ENCODE measurements at places on chromosomes 4 and X.

- no peak for DNase-seq
These were observed 29.2 kb downstream of the NSG1 start for GRCh38 chr4:4415806-4416805.

DNA sequence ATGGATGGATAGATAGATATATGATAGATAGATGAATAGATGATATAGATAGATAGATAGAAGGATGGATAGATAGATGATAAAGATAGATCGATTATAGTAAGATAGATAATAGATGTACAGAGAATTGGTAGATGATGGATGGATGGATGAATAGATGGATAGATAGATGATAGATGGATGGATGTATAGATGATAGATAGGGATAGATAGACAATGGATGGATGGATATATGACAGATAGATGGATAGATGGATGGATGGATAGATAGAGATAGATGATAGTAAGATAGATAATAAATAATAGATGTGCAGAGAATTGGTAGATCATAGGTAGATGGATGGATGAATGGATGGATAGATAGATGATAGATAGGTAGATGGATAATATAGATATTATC is 12.2 kb downstream of the GYG2 start:
- DNase-seq, result no peak

- DNase-seq, result no peak
These were observed 745.8 kb upstream of the GALNTL6 start for GRCh38 chr4:171067422-171067821.

- no peak for DNase-seq
These were observed 169.9 kb downstream of the DCLK2 start for GRCh38 chr4:150248181-150248580.

DNA sequence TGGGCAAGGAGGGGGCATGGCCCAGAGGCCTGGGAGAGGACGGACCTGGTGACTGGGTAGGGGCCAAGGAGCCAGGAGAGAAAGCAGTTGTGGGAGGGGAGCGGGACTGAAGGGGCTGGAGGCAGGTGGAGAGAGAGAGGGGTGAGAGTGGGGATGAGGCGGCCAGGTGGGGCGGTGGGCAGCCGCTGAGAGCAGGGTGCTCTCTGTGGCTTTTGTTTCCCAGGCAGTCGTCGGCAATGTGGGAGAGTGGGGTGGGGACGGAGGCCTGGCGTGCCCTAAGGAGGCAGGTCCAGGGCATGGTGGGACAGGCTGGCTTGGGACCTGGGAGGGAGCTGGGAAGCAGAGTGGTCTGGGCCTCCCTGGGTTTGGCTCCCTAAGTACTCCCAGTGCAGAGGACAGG is 3.2 kb upstream of the ATP2B3 start:
- DNase-seq, result no peak

GRCh38 chr4:184439856-184440594 is 34.3 kb downstream of the IRF2 start:
- DNase-seq, result no peak

DNA sequence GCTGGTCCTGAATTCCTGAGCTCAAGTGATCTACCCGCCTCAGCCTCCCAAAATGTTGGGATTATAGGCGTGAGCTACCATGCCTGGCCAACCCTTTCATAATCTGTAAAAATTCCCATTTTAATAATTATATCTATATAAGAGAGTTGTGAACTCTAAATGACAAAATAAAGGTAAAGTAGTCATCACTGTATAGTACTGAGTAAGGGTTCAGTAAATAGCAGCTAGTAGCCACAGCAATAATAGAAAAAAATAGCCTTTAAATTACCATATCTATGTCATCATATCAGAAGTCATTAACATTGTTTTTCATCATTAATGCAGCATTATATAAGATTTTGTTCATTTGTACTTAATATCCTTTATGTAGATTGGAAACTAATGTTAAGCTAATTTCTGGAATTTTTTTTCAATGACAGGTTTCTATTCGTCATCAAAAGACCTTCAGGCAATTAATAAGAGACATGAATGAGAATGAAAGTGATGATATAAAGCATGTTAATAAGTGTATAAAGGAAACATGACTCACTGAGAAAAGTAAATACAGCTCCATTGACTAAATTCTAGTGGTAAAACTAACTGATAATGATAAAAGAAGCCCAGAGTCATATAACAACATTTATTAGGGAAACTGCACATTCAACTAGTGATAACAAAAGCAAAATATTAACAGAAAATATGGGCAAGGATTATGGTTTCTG is 85.9 kb upstream of the UGT8 start:
- DNase-seq, result no peak

GRCh38 chr4:84814094-84814750 is 152.3 kb downstream of the WDFY3 start:
- no peak for DNase-seq

GRCh38 chr4:17719106-17719505 is 62.3 kb downstream of the FAM184B start:
- no peak for DNase-seq

DNA sequence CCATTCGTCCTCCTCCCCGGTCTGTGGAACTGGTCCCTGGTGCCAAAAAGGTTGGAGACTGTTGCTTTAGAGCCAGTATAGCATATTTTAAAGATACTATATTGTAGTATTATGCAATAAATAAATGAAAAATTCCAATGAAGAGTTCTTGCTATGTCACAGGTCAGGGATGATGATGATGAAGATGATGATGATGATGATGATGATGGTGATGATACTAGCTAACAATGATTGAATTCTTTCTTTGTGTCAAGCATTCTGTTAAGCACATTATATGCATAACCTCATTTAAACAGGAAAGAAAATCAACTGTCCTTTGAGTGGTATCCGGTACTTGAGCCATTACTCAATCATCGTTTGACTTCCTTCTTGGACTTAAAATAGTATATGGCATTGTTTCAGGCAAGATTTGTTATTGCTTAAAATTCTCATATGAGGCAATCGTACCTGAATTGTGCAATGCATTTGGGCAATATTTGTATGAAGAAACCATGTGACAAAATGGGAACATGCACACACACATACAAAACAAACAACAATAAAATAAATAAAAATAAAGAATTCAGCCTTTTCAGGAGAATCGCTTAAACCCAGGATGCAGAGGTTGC is 22.8 kb upstream of the TLR2 start:
- no peak for DNase-seq

DNA sequence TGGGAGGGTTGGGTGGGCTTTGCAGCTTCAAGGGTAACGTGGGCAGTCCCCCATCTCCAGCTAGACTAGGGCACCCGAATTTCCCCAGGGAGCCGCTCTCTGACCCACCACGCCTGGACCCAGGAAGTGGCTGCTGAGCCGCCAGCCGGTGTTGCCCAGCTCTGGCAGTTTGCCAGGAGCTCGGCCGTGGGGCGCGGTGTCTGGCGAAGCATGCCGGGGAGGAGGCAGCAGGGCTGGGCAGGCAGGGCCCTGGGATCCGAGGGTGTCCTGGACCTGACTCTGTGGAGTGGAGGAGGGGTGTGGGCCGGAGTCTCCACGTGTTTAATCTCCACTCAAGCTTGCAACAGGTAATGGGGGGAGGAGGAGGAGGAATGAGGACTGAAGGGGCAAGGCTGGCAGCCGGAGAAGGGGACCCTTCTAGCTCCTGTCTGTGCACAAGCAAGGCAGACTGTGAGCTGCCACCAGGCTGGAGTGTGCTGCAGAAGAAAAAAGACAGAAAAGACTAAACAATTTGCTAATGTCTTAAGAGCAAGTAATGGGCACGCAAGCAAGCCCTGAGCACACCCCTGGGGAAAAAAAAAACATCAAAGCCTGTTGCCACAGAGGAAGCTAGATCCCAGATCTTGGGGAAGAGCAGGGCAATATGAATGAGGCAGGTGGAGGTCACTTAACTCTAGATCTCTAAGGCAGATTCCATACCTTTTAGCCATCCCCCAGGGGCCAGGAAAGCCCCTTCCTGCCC is 2.4 kb downstream of the LONRF3 start:
- DNase-seq, result no peak

DNA sequence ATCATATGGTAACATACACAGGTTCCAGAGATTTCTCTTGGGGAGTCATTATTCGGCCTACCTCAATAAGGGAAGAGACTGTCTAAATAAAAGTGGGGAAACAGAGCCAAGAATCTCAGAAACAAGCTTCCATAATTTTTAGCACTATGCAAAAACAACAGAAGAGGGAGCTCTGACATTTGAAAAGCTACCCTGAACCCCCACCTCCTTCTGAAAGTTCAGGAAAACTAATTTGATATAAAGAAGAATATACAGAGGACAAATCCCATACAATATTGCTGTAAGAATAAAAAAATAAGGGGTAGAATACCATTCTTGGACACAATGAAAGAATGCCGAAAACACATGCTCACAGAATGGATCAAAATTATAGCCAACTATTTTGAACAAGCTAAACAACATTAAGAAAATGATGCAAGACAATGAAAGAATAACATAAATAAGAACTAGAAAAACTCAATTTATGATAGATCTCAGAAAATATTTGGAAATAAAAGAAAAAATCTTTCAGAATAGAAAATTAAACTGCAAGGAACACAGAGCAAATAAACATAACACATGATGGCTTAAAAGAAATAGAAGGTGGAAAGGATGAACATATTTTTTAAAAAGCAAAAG is 14.4 kb upstream of the ZNF41 start:
- no peak for DNase-seq

GRCh38 chr4:70734971-70735370 is 13.2 kb downstream of the RUFY3 start:
- DNase-seq, result no peak

DNA sequence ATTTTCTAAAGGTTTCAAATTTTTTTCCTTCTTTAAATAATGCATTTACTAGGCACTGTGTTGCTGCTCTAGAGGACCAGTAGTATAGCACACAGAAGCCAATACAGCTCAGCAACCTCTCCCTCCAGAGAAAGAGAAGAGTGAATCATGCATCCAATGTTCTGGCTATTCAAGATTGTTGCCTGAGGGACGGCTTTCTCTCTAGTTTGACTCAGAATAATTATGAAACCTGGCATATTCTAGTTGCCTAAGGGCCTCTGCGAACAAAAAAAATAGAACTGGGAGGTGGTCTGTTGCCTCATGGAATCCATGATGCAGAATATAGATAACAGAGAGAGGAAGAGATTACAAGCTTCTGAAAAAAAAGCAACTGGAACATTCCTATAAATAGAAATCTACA is 1233.3 kb upstream of the PABPC4L start:
- DNase-seq, result no peak

DNA sequence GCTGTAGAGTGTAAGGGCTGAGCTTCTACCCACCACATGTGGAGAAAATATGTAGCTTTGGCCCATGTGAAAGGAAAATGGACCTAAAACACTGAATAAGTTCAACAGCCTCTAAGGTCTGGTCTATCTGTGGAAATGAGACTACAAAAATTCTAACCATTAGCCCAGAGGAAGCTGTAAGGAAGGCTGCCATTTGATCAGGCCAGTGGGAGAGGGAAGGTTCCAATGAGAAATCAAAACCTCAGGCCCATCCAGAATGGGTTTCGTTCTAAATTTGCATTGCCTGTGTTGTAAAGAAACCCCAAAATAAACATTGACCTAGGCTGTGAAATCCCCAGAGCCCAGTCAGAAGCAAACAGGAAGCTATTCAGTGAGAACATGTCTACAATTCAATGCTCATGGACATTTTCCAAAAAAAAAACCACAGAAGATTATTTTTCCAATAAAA is 320.4 kb upstream of the SLC7A11 start:
- no peak for DNase-seq

- DNase-seq, result no peak
These were observed 246.0 kb upstream of the ARSJ start for GRCh38 chr4:114225436-114225835.

DNA sequence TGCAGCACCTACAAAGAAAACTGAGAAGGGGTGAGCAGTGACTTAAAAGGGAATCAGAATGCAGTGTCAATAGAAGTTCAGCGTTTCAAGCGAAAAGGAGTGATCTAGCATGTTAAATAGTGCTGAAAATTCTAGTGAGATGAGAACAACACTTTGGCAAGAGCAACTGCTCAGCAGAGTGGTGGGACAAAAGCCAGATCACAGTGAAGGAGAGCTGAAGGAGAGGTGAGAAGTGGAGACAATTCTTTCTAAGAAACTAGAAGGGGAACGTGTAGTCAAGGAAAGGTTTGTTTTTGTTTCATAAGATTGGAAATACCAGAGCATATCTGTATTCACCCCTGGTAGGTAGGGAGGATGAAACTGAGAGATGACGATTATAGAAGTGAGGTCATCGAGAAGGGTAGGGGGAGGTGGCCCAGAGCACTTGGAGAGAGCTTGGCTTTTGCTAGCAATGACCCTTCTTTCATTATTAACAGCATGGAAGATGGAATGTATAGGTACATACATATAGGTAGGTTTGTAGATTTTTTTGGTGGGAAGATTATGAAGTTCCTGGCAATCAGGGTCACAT is 33.7 kb downstream of the SRPX2 start:
- DNase-seq, result no peak

DNA sequence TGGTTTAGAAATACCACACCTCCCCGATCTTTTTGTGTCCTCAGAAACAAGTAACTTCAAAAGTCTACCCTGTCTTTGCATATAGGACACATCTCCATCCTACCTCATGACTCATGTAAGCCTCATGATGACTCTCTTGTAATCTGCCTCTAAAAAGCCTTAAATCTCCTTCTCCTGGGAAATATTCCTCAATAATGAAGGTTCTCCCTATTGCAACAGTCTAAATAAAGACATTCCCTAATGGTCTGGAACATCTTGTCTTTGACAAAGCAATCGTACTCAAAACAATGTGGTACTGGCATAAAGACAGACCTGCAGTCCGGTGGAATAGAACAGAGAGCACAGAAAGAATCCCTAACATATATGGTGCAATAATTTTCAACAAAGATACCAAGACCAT is 257.7 kb downstream of the OPHN1 start:
- DNase-seq, result no peak

DNA sequence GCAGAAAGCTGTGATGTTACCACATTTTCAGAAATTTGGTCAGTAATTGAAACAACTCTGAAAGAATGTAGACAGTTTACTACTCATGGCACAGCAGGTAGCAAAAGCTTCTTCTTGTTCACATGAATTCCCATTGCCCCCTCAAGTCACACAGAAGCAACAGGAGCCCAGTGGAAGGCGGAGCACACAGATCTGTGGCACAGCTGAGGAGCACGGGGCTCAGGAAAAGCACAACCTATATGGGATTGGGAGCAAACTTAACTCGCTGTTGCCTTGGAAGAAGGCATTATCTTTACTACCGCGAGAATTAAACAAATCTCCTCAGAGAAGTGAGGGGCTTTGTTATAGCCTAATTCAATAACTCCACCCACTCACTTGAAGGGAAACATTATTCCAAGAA is 358.5 kb downstream of the SPOCK3 start:
- DNase-seq, result no peak

- DNase-seq, result no peak
These were observed 21.2 kb downstream of the LRP2BP start for GRCh38 chr4:185374573-185374972.

GRCh38 chrX:71000139-71000538 is 68.0 kb downstream of the SNX12 start:
- no peak for DNase-seq

- DNase-seq, result no peak
These were observed 32.5 kb downstream of the FTHL17 start for GRCh38 chrX:31039327-31039711.

- no peak for DNase-seq
These were observed 226.8 kb downstream of the CAMK2D start for GRCh38 chr4:113534711-113535110.

GRCh38 chr4:77167866-77168265 is 10.9 kb downstream of the CCNG2 start:
- DNase-seq, result no peak
